Left cardiac atrium (tissue), 4 donors: ENCODE measurements at places on chromosomes 3 and 15. TPM values are rescaled to one million over a fixed set of nuclear protein-coding genes. Genes with fewer than 3 reads are reported as not detected.

FOXL2NB gene
- not detected for total RNA-seq

UCN2 gene
- total RNA-seq: not detected

CYP11A1 gene
- 0.29 TPM for total RNA-seq

LMCD1 gene
- total RNA-seq: 52.9 TPM

TBC1D2B gene
- total RNA-seq: 20.5 TPM

EFCAB12 gene
- 0.32 TPM for total RNA-seq

AMOTL2 gene
- 47.9 TPM for total RNA-seq

SUCLG2 gene
- total RNA-seq: 82.8 TPM
